ENCODE measurements at places on chromosomes 16 and 17.

DNA sequence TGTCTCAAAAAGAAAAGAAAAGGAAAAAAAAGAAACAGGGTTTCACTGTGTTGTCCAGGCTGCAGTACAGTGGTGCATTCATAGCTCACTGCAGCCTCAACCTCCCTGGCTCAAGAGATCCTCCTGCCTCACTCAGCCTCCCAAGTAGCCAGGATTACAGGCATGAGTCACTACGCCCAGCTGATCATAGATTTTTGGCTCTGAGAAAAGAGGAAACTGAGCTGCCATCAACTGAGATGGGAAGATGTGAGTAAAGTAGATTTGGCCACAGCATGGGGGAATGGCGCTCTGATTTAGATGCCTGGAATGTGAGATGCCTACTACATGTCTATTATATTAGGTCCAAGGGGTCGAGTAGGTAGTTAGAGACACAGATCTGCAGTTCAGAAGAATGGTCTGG is 5.9 kb upstream of the NAGS start:
- DNase-seq, result no peak

DNA sequence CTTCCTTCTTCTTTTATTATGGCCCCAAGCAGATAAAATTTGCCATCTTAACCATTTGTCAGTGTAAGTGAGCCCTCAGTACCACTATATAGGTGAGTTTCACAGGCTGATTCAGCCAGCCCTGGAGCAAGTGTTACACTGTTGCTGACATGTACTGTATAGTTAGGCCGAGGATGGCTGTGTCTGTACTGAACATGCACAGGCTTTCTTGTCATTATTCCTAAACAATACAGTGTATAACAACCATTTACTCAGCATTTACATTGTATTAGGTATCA is 53.7 kb downstream of the AMFR start:
- DNase-seq, result no peak

GRCh38 chr16:15725641-15726240 is 75.7 kb downstream of the NDE1 start:
- no peak for DNase-seq

DNA sequence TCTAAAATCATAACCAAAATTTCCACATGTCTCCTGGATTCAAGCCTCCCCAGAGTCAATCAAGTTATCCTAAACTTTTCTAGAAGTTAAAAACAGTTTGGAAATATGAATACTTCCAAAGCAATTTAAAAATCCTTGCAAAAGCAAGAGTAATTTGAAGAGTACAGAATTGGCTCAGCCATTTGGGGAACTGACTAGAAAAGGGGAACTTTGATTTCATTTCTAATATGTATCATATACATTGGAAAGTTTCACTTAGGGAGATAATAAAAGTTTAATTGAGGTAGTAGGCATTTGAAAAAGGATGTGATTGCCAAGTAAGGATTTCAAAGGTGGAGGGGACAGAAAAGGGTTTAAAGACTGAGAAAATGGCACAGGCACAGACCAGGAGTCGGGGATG is 9.0 kb upstream of the SLFN12L start:
- no peak for DNase-seq

- no peak for DNase-seq
Observed at GRCh38 chr16:49773534-49774475, 82.1 kb downstream of the ZNF423 start.

- DNase-seq, result no peak
Observed at GRCh38 chr17:4358154-4358553, 8.3 kb downstream of the UBE2G1 start.

- DNase-seq, result no peak
Observed at GRCh38 chr16:85523602-85524364, 89.3 kb upstream of the GSE1 start.

Measured in adrenal gland (tissue), 19 donors.